IPS DF 6.9 (cell line): ENCODE measurements at places on chromosomes 2 and 18.

DNA sequence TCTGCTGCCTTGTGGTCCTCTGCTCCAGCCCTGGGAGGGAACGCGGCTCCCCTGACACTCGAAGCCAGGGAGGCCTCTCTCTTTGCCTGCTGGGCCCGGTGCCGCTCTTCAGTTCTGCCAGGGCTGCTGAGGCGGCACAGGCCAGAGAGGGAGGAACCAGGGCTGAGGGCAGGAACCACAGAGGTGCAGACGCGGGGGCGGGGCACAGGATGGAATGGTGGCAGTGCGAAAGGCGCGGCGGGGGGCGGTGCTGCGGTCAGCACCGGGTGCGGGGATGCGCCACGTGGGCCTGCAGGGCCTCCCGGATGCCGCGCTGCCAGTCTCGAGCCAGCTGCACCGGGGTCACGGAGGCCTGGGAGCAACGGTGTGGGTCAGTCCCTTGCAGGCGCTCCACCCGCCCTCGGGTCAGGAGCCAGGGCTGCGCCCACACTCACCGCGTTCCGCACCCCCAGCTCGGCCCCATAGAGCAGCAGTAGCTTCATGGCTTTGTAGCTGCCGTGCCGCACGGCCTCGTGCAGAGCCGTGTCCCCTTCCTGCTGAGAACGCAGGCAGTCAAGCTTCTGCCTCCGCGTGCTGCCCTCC lies 4.4 kb downstream of the ANKRD23 start:
- DNase-seq: no peak

DNA sequence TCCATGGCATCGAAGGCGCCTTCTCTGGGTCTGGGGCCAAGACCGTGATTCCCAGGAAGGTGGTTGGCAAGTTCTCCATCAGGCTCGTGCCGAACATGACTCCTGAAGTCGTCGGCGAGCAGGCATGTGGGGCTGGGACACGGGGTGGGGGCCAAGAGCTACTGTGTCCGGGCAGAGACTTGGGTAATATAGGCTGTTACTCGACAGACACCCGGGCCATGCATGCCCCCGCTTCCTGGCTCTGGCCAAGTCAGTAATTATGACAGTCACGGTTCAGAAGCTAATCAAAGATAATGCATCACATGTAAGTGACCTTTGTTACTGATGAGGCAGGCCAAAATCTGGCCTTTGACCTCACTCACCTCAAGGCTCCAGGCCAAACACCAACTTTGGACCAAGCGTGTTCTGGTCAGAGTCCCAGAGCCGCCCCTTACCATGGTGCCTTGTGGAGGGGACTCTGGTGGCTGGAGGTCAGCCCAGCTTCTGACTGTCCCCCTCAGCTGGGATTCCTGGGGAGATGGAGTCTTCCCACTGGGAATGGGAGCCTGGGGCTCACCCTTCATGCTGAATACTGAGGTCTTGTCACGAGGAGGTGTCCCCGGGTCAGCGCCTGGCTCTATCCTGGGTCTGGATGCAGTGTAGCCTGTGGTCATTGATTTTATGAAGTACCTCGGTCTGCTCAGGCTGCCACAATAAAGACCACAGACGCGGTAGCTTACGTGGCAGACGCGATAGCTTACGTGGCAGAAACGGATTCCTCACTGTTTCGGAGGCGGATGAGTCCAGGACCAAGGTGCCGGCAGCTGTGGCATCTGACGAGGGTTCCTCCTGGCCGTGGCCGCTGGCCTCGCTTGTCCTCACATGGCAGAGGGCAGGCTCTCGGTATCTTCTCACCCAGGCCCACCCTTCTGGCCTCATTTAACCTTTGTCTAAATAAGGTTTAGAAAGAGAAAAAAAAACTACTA lies 17.7 kb upstream of the CNDP1 start:
- no peak for DNase-seq

GRCh38 chr2:241451840-241452506 lies 56.4 kb downstream of the STK25 start:
- DNase-seq: no peak

- no peak for DNase-seq
Measured at GRCh38 chr18:3538954-3539617, 89.1 kb downstream of the TGIF1 start.

- no peak for DNase-seq
Measured at GRCh38 chr2:163407296-163407695, 328.5 kb downstream of the FIGN start.

DNA sequence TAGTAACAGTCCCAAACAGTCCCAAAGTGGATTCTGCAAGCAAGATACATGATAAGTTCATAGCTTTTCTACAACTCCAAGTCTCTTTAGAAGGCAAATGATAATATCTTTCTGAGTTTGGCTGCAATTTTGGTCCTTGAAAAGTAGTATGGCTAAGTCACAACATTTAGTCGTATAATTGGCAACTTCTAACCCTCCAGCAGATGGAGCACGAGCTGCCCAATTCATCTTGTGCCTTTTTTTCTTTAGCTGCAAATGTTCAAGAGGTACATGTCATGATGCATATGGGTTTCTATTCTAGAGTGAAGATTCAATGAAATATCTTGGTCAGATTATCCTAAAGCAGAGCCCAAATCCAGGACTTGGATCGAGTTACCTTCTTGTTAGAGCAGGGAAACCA lies 127.0 kb upstream of the KLHL14 start:
- no peak for DNase-seq

DNA sequence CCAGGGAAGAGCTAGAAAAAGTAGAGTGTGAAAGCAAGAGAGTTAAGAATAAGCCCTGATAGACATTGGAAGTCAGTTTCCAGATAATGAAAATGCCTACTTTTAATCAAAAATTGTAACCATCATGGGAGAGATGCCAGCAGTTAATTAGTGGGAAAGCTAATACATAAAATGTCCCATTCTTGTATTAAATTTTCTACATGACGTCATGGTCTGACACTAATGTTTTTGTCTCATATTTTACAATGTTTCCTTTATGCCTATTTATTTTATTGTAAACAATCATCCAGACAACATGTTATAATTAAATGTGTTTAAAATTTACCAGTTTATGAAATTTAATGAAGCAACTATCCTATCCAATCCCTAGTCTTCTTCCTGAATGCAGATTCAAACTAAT lies 26.3 kb upstream of the CCDC178 start:
- DNase-seq: no peak

DNA sequence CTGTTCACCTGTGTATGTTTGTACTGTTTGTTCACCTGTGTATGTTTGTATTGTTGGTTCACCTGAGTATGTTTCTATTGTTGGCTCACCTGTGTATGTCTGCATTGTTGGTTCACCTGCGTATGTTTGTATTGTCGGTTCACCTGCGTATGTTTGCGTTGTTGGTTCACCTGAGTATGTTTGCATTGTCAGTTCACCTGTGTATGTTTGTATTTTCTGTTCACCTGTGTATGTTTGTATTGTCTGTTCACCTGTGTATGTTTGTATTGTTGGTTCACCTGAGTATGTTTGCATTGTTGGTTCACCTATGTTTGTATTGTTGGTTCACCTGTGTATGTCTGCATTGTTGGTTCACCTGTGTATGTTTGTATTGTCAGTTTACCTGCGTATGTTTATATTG lies 14.6 kb downstream of the ADI1 start:
- DNase-seq: no peak

DNA sequence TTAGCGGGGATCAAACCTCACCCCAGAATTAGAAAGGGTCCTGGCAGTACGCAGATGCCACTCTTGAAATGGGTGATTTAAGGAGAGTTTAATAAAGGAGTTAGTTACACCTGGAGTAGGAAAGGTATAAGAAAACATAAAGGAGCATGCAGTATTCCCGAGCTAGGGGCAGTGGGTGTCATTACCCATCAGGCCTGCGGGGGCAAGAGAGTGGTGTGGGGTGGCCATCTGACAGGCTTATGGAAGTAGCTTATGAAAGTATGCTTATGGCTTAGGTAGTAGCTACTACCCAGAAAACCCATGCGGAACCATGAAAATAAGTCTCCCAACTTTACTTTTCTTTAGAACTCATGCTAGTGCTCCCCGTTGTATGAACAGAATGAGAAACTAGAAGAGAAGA lies 568.9 kb upstream of the ACVR2A start:
- DNase-seq: peak; percentile 7

GRCh38 chr2:180848393-180848792 lies 132.0 kb upstream of the UBE2E3 start:
- no peak for DNase-seq

DNA sequence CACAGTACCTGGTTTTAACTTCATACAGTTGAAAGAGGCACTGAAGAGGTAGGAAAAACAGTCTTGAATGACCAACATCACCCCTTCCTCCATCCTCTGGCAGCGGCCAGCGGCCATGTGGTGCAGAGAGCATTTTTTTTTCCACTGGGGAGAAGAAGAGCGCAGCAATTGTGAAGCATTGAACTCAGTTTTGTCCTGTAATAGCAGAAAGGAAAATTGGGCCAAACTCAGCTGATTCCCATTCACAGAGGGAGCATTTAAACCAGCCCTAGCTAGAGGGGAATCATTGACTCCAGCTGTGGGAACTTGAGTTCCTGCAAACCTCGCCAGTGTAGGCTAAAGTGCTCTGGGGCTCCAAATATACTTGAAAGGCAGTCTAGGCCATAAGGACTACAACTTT lies 316.6 kb upstream of the CHST9 start:
- DNase-seq: no peak

DNA sequence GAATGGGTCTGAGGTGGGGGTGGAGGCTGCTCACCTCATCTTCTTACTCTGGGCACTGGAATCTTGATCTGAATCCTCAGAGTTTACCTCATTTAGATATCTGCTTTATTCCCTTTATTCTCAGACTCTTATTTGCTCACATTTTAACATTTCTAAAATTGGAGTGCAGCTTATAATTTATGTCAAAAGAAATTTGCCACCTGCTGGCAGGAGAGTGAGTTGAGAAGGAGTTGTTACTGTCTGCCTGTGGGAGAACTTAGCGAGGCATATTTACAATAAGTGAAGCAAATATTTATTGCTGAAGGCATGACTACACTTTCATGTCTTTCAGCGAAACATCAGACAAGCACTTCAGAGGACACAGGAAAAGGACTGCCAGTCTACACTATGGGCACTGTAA lies 16.4 kb upstream of the KIAA2012 start:
- DNase-seq: no peak

DNA sequence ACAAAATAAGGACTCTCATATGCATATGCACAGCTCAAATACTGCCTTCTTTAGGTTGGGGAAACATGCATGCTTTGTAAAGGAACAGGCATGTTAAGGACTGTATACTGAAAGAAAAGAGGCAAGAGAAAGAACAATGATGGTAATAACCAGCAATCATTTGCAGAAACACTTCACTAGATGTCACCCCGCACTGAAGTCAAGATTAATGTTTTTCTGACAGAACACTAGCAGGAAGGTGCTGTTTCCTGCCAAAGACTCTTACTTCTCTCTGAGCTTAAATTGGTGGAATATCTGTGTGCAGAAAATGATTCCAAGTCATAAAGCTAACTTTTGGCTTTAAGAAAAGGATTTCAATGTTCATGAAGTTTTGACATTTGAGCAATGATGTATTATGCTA lies 19.3 kb upstream of the CSRNP3 start:
- DNase-seq: no peak

DNA sequence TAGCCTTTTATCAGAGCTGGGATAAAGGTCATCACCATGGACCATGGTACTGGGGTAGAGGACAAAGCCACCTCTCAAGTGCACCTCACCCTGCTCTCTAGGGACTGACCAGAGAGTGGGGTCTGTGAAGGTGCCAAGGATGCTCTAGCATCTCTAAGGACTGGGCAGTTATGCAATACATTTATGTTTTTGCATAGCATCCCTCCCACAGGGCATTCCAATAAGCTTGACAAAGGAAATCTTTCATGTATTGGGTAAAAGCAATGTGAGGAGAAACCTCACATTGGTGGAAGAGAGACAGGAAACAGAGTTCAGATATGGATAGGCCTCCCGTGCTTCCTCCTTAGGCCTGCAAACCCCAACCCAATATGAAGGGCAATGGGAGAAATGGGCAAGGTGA lies 31.6 kb downstream of the STK39 start:
- DNase-seq: no peak

DNA sequence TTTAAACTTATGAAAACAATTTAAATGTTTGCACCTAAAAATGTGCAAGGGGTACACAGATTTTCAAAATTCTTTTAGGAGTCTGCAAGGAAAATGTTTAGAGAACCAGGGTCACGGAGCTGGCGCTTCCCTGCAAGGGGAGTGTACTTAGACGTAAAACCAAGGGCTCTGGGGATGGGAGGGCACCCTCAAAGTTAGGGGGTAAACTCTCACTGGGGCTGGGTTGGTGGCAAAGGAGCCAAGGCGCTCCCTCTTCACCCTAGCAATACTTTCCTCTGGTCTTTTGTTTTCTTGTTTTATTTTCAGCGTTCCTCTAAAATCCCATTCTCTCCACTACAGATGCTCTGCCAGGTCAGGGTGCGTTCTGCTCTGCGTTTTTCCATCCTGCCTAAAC lies 20.0 kb downstream of the TMEM247 start:
- no peak for DNase-seq

DNA sequence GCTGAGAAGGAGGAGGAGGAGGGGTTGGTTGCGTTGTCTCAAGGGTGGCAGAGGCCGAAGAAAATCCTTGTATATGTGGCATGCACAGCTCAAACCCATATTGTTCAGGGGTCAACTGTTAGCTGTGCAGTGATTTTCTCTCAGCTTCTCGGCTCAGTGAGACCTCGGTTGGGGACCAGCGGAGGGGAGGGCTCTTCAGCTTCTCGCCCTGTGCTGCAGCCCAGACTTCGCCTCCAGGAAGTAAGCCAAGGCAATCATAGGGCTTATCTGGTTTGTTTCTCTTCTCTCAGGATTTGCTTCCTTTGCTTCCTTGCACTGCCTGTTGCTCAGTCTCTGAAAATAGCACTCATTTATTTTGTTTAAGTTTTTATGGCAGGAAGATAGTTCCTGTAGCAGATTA lies 85.5 kb downstream of the SOWAHC start:
- DNase-seq: no peak

- no peak for DNase-seq
Measured at GRCh38 chr18:46449033-46449432, 208.0 kb downstream of the LOXHD1 start.

GRCh38 chr2:236240228-236240990 lies 23.8 kb downstream of the ASB18 start:
- no peak for DNase-seq

DNA sequence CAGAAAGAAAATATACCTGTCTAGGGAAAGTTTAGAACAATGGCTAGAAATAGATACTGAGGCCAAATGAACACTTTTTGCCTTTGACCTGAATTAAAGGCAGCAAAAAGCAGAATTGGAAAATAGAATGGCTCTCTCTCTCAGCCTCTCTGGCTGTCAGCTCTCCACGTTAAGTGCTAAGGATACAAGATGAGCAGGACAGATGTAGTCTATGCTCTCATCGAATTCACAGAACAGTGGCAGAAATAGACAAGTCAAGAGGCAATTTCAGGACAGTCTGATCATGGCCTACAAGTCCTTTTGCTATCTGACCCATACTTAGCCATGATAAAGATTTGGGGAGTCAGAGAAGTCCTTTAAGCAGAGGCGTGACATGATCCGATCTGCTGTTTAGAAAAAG lies 120.2 kb upstream of the CREB1 start:
- no peak for DNase-seq

- DNase-seq: no peak
Measured at GRCh38 chr2:149129433-149129832, 90.9 kb downstream of the LYPD6B start.
